ENCODE measurements at places on chromosomes 2 and 18.
A peak's percentile ranks its signal among the peaks of the same experiment; 100 is the strongest.

- H3K4me3 ChIP-seq, result no peak overlapping the region
- peak; percentile 63 for DNase-seq
- H3K4me1 ChIP-seq, result peaks cover 6% of the 10 kb centered on the region
- H3K27me3 ChIP-seq, result no peaks in the 10 kb centered on the region
These were observed 65.8 kb upstream of the EML6 start for GRCh38 chr2:54657664-54658083.

- no peak overlapping the region for H3K27ac ChIP-seq
- no peak overlapping the region for H3K4me3 ChIP-seq
- H3K27me3 ChIP-seq, result no peaks in the 10 kb centered on the region
These were observed 200.6 kb downstream of the RND3 start for GRCh38 chr2:150286730-150287362.

DNA sequence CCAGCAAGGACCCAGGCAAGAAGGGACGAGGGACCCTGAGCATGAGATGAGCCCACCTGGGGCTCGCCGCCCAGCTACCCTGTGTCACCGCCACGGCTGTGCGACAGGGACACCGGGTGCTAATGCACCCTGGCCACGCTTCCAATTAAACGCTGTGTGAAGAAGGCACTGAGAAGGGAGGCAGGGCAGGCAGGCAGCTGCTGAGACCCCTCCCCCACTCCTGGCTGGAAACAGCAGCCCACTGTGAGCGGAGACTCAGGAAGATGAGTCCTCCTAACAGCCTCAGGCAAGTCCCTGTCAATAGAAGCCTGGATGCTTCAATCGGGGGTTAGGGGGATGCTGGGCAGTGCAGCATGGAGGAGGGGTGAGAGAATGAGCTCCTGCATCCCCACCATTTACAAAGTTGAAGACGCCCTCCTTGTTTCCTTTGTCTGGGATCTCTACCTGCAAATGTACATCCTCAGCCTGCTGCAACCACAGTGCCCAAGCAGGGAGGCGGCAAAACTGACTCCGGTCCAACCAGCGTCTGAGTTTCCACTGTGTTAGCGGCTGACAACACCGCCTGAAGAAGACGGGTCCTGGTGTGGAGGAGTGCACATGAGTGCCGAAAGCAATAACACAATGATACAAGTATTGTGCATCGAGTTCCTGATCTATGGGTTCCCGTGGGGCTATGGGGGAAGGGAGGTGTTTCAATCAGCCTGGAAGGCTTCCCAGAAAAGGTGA is 12.8 kb downstream of the TMEM163 start:
- DNase-seq, result no peak
- H3K36me3 ChIP-seq, result no peaks in the 10 kb centered on the region

- DNase-seq, result no peak
- H3K36me3 ChIP-seq, result no peaks in the 10 kb centered on the region
- no peak overlapping the region for H3K27ac ChIP-seq
- H3K4me3 ChIP-seq, result no peak overlapping the region
These were observed 10.7 kb downstream of the RAMP1 start for GRCh38 chr2:237870126-237870525.

GRCh38 chr18:58915006-58915799 is 50.5 kb downstream of the ZNF532 start:
- H3K27ac ChIP-seq, result peak overlapping the region; percentile 14
- H3K4me1 ChIP-seq, result peaks cover 14% of the 10 kb centered on the region
- H3K36me3 ChIP-seq, result peaks cover 32% of the 10 kb centered on the region

DNA sequence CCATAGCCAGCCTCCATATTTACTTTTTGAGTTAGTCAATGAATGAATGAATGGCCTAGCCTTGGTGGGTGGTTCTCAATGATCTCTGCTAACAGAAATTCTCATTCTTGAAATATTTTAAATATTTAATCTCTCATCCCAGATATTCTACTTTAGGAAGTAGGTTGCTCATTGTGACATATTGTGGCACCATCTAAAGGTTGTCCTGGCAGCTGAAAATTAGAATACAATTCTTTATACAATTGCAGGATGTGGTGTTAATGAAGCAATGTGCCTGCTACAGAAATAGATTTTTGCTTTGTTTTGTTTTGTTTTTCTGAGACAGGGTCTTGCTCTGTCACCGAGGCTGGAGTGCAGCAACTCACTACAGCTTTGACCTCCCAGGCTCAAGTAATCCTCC is 35.8 kb downstream of the SCG2 start:
- no peaks in the 10 kb centered on the region for H3K4me1 ChIP-seq
- no peaks in the 10 kb centered on the region for H3K27me3 ChIP-seq
- no peak for DNase-seq
- H3K36me3 ChIP-seq, result no peaks in the 10 kb centered on the region
- no peak overlapping the region for H3K27ac ChIP-seq

DNA sequence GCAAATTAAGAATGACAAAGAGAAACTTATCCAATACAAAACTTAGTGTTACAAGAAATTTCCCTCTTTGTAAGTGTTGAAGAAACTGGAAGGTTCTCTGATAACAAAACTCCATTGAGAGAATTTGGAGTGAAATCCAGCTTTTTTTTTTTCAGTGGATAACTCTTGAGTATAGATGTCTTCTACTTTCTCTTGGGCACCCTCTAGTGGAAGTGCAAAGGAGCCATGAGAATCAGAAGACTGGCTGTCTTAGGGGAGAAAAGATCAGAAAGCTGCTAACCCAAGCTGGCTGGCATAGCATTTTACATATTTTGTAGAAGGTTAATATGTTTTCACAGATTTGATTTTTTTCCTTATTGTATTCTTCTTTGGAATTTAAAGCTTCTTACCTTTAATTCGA is 138.8 kb upstream of the SATB2 start:
- no peaks in the 10 kb centered on the region for H3K27me3 ChIP-seq
- H3K4me1 ChIP-seq, result no peaks in the 10 kb centered on the region
- no peak for DNase-seq

DNA sequence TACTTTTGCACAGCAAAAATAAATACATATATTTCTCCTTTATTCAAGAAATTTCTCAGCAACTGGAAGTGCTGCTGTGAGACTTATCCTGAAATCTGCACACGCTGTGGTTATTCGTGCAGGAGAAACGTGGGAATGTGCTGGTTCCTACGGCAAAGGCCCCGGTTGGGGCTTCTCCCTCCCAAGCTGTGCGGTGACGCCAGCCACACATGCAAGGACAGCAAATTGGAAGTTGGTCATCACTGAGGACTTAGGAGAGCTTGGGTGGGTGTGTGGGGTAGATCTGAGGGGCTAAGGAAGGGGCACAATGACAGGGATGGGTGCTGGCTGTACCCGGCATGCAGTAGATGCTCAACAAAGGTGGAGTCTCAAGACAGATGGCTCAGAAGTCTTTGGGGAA is 16.5 kb upstream of the MTCL1 start:
- H3K36me3 ChIP-seq, result no peaks in the 10 kb centered on the region
- no peak overlapping the region for H3K4me3 ChIP-seq
- DNase-seq, result no peak
- no peak overlapping the region for H3K27ac ChIP-seq
- no peaks in the 10 kb centered on the region for H3K27me3 ChIP-seq

- no peak overlapping the region for H3K4me3 ChIP-seq
- H3K36me3 ChIP-seq, result peaks cover 8% of the 10 kb centered on the region
- no peak overlapping the region for H3K27ac ChIP-seq
- H3K4me1 ChIP-seq, result no peaks in the 10 kb centered on the region
These were observed 40.8 kb downstream of the AGPS start for GRCh38 chr2:177433402-177433801.

DNA sequence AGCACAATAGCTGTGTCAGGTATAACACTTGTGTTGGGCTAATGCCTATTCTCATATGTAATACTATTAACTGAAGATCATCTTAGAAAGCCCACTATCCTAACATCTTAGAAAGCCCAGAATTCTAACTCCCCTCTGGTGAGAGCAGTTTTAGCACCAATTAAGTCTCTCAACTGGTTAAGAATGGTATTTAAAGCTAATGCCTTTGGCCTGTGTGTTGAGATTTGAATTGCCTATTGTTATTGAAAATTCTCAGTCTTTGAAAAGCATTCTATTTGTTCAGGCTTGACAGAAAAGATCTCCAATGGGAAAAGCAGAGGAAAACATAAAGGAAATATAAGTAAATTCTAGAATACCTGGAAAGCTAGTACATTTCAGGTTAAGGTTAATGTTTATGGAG is 352.5 kb downstream of the ARHGAP15 start:
- H3K36me3 ChIP-seq, result no peaks in the 10 kb centered on the region
- peaks cover 1% of the 10 kb centered on the region for H3K4me1 ChIP-seq
- DNase-seq, result no peak
- no peak overlapping the region for H3K4me3 ChIP-seq
- no peaks in the 10 kb centered on the region for H3K27me3 ChIP-seq

DNA sequence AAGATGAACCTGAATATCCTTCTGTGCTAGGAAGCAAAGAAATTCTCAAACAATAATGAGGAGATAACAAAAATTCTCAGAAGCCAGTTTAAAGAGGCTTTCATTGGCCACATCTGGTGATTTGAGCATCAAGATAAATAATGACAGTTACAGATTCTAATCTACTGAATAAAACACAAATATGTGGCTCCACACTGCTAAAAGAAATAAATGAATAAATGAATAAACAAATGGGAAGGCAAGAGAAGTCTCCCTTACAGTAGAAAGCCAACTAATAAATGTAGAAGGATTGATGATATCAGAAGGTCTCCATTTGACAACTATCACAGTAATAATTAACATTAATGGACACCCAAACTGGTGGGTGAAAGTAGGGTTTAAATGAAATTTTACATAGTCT is 54.6 kb upstream of the ADAM23 start:
- no peak overlapping the region for H3K27ac ChIP-seq
- H3K36me3 ChIP-seq, result no peaks in the 10 kb centered on the region
- no peak overlapping the region for H3K4me3 ChIP-seq
- no peaks in the 10 kb centered on the region for H3K27me3 ChIP-seq
- H3K4me1 ChIP-seq, result no peaks in the 10 kb centered on the region

GRCh38 chr2:7891312-7891711 is 790.5 kb upstream of the ID2 start:
- DNase-seq, result no peak
- no peak overlapping the region for H3K4me3 ChIP-seq
- no peaks in the 10 kb centered on the region for H3K36me3 ChIP-seq
- no peak overlapping the region for H3K27ac ChIP-seq
- no peaks in the 10 kb centered on the region for H3K4me1 ChIP-seq
- no peaks in the 10 kb centered on the region for H3K27me3 ChIP-seq

- peaks cover 7% of the 10 kb centered on the region for H3K4me1 ChIP-seq
- peaks cover 8% of the 10 kb centered on the region for H3K36me3 ChIP-seq
- peak overlapping the region; percentile 32 for H3K27ac ChIP-seq
- DNase-seq, result no peak
- peak overlapping the region; percentile 11 for H3K4me3 ChIP-seq
These were observed 60.3 kb upstream of the AGPS start for GRCh38 chr2:177332026-177332991.

- H3K27me3 ChIP-seq, result no peaks in the 10 kb centered on the region
- H3K4me1 ChIP-seq, result no peaks in the 10 kb centered on the region
- no peak overlapping the region for H3K27ac ChIP-seq
These were observed 99.3 kb downstream of the SPOPL start for GRCh38 chr2:138600732-138601457.

- peak; percentile 80 for DNase-seq
- H3K27ac ChIP-seq, result no peak overlapping the region
- H3K36me3 ChIP-seq, result no peaks in the 10 kb centered on the region
- H3K4me3 ChIP-seq, result no peak overlapping the region
- no peaks in the 10 kb centered on the region for H3K27me3 ChIP-seq
These were observed 235.0 kb downstream of the MBD5 start for GRCh38 chr2:148255929-148256328.

DNA sequence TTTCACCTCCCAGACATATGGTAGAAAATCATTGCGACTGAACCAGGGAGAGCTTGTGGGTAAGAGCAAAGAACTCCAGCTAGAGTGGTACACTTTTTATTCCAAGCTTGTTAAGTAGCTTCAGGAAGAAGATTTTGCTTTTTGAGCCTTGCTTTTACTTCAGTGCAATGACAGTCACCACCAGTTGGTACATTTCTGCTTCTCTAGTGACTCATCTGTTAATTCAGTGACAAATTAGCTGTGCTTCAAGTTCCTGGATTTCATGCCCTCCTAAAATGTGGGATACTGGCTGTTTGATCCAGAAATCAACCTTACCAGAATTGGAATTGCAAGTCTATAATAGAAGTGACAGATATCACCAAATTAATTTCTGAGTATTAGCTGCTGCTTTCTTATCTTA is 117.6 kb upstream of the TTN start:
- no peak for DNase-seq
- no peaks in the 10 kb centered on the region for H3K27me3 ChIP-seq

DNA sequence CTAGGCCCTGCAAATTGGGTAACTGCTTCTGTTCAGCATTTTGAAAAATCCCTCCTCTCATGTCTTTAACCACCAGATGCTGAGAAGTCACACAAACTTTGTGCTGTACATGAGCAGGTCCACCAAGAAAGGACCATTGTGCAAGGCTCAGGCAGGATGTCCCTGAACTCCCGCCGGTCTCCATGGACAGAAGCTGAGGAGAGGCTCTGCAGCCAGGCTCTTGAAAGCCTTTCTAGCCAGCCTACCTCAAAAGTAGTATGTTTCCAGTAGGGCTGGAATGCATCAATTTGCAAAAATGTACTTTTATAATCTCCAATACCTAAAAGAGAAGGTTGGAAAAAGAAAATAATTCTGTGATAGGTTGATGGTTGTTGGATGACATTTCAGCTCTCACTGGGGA is 47.0 kb upstream of the SH3BP4 start:
- H3K4me1 ChIP-seq, result no peaks in the 10 kb centered on the region
- no peaks in the 10 kb centered on the region for H3K36me3 ChIP-seq
- H3K27ac ChIP-seq, result no peak overlapping the region
- no peak for DNase-seq

DNA sequence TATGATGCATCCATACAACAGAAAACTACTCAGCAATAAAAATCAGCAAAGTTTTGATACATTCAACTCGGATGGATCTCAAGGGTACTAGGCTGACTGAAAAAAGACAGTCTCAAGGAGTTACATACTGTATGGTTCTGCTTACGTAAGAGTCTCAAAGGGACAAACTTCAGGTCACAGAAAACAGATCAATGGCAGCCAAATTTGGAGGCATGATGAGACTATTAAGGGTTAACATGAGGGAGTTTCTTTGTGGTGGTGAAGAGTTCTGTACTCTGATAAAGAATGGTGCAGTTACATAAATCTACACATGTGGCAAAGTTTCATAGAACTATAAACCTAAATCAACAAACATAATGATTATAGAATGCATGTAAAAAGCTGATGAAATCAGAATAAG is 81.4 kb downstream of the COBLL1 start:
- no peak overlapping the region for H3K4me3 ChIP-seq
- DNase-seq, result no peak
- H3K27me3 ChIP-seq, result no peaks in the 10 kb centered on the region
- H3K36me3 ChIP-seq, result no peaks in the 10 kb centered on the region
- no peak overlapping the region for H3K27ac ChIP-seq
